Upper lobe of left lung (tissue), 6 donors: ENCODE measurements at places on chromosomes 16 and 17. TPM values are rescaled to one million over a fixed set of nuclear protein-coding genes. Genes with fewer than 3 reads are reported as not detected.

Gene SLC47A1
- total RNA-seq = 9.4 TPM

Gene RAB11FIP4
- 25.1 TPM for total RNA-seq

Gene NECAB2
- 1.2 TPM for total RNA-seq

Gene ACSM2A
- not detected for total RNA-seq

Gene TAC4
- total RNA-seq = not detected

Gene PDIA2
- 0.52 TPM for total RNA-seq

- peak; percentile 97 for DNase-seq
These were observed 1.0 kb downstream of the GGNBP2 start for GRCh38 chr17:36545465-36546417.

DNA sequence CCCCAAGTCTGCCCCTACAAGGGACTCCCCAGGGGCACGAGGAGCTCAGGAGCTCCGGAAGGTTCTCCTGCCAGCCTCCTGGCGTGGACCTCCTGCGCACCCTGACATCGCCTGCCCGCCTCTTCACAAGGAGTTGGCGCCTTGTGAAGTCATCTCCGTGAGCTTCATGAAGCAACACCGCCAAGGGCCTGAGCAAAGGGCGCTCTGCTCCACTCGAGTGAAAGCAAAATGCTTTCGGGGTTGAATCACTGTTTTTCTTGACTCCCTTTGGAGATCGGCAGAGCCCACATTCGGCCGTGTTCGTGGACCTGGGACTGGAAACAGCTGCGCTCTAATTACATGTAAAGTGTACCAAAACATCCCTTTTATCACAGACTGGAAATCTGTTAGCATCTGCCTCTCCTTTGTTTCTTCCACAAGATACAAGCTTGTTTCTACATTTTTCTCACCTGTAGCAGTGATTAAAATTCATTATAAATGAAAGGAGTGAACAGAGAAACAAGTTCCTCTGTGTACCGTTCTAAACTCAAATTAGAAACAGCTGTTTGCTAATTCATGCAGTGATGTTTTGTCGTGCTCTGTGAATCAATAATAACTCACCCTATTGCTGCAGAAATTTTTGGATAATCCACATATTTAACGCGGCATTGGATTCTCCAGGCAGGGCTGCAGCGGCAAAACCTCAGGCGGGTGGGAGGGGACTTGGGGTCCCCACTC lies 203.3 kb downstream of the ZNF423 start:
- DNase-seq = no peak

DNA sequence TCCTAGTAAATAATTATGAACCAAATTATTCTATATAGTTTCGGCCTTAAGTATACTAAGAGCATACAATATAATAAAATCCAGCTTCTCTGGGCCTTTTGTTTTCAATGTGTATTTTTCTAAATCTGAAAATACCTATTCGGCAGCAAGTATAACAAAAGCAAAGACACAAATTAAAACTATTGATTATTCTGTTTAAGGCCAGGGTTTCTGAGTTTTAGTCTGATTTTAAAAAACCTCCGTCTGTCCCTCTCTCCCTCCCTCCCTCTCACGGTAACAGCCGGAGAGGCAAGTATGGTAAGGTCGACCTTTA lies 1.5 kb downstream of the TOB1 start:
- no peak for DNase-seq

- DNase-seq = no peak
These were observed 107.0 kb upstream of the CACNG5 start for GRCh38 chr17:66727634-66728570.

GRCh38 chr16:9966569-9967157 lies 215.6 kb downstream of the GRIN2A start:
- no peak for DNase-seq

- DNase-seq = no peak
These were observed 26.1 kb downstream of the MRPS23 start for GRCh38 chr17:57823469-57824401.
